ENCODE measurements at places on chromosomes 7 and 10.

DNA sequence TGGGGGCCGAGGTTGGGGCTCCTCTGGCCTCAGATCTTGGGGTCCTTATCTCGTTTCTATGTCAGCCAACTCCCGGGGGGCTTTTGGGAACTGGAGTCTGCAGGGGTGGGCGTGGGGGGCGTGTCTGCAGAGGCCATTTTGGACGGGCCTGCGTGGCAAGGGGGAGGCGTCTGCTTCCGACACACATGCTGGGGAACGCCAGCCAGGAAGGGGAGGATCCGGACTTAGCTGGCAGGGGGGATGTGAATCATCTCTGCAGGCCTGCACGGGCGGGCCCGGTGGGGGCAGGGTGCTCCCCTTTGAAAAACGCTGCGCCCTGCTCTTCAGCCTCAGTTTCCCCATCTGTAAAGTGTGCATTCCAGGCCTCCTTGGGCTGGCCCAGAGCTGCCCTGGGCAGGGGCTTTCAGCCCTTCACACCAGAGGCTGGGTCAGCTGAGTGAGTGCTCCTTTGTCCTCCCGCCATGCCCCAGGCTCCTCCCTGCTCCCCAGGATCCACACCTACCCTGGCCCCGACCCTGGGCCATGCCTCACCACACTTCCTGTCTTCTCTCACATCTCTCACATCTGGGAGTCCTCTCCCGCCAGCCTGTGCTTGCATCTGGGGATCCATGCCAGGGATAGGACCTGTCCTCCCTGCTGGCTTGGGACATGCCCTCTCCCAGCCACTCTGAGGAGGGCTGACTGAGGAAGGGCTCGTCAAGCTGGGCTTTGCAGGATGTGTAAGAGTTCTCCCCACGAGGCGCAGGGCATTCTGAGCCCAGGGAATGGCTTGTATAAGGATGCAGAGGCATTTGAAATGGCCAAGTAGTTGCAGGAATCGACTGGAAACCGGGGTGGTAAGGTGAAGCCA, 172.6 kb upstream of the TNRC18 start:
- DNase-seq = peak; percentile 61

- DNase-seq = no peak
These were observed 22.0 kb downstream of the WAC start for GRCh38 chr10:28554952-28555351.

GRCh38 chr7:133398506-133398905, 145.6 kb downstream of the EXOC4 start:
- DNase-seq = no peak

DNA sequence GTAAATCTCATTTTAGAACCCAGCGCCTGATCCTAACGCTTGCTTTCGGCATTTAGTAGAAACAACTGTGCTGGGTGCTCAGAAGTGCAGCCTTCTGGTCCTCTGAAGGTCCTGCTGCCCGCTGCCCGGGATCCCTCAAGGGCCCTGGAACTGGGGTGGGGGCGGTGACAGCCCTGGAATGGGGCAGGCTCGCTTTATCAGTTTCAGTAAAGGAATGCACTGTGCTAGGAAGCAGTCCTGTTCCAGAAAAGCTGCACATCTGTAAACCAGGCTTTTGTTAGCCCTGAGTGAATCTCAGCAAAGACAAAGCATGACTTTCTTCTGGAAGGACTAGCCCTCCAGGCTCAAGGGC, 254.6 kb downstream of the TNS3 start:
- no peak for DNase-seq

DNA sequence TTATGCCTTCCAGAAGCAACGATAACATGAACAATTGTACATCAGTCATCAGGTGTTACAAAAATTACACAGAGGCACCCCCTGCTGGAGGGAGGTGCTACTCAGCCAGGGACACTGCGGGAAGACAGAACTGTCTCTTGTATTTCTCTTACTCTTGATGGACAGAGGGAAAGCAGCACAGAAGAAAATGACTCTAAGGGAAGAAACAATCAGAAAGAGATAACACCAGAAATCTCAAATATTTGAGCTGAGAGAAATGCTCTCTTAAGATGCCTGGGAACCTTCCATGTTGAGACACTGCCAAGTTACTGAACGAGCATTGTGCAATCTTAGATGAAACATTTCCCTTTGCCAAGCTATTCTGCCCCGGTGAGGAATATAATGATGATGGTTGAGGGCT, 227.6 kb upstream of the NPSR1 start:
- DNase-seq = no peak

DNA sequence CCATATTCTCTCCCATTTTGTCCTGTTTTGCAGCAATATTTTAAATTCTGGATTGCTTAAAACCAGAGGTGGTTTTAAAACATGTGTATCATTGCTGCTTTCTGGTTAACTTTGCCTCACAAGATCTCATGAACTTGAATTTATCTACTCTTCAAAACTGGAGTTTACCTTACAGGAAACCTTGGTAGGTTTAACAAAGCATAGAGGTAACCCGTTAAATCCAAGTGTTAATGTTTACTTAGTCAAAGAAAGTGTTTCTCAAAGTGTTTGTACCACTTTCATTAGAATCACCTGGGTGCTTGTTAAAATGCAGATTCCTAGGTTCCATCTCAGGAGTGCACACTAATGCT, 44.0 kb upstream of the VDAC2 start:
- no peak for DNase-seq

DNA sequence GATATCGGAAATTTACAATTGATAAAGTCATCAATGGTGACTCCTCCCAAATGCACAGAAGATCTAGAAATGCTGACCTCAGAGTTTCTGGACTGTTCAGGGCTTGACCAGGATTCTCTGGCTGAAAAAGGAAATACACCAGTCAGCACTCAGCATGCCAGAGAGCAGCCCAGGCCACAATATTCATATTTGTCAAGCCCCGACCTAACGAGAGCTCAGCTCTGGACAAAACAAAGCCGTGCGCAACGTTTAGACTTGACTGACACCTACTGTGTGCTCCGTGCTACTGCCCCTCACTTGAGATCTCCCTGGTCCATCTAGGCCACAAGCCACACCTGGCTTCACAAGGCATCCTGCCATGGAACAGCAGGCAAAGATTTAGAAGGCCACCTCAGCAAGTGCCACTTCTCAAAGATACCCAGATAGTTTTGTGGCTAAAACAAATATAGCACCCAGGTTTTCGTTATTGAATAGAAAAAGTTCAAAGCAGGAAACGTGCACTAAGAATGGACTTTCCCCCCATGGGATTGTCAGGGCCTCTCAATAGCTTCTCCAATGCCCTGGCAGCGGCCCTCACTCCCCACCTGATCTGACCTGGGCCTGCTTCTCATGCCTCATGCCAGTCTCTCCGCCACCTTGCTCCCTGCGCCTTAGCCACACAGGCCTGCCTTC, 218.3 kb downstream of the FAM107B start:
- no peak for DNase-seq

GRCh38 chr7:2717293-2718261, 29.6 kb downstream of the AMZ1 start:
- DNase-seq = peak; percentile 58

- no peak for DNase-seq
These were observed at the start of gene BMPR1A for GRCh38 chr10:86756511-86757112. Gene BMPR1A, plus strand, starts transcription at chr10:86756619. Its CDS starts 119,400 bp downstream, at chr10:86876019.

- DNase-seq = no peak
These were observed 55.8 kb downstream of the RBM20 start for GRCh38 chr10:110699859-110700468.

DNA sequence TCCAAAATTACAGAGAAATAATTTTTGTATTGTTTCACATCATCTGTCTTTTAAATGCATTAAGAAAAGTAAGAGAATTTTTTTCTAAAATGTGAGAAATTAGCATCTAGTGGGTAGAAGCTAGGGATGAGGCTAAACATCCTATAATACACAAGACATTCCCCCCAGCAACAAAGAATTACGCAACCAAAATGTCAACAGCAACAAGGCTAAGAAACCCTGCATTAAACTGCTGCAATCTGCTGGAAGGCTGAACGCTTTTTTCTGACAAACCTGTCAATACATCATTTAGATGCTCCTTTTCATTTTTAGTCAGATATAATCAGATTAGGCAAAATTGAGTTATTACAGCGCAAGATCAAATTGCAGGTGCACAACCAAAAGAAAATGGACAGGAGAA, 162.2 kb downstream of the C1GALT1 start:
- DNase-seq = no peak

DNA sequence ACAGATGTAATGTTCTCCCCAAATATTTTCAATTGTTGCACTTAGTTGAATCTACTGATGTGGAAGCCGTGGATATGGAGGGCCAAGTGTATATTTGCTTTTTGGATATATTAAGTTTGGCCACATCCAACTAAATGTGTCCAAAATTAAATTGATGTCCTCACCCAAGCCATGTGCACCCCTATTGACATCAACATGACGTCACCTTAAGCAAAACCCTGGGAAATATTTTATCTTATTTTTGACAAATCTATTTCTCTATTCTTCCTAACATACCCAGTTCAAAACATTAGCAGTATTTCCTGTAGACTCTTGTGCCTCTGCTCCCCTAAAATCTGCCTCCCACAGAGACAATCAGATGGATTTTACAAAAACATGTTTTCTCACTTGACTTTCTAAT, 652.5 kb downstream of the PCDH15 start:
- DNase-seq = no peak

DNA sequence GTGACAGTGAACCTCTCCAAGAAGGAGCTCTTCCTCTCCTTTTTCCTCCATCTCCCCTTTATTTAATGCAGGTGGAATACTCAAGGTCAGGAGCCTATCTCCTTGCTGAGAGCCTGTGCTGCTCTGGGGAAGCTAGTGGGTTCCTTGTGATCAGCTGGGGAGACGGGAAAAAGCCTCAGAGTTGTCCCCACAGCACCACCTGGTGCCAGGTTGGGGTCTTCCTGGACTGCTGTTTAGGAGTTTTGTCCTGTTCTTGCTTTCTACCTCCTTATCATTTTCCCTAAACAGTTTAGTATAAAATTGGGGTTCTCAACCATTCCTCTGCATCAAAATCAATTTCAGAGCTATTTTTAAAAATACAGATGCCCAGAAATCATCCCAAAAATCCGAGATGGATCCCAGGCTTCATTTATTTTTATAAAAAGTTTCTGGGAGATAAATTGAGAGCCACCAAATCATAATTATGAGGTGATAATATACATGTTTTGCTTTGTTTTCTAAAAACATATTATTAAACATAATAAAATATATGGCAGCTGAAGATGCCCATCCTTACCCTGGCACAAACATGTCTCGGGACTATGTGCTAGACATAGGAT, 44.3 kb downstream of the MACC1 start:
- no peak for DNase-seq

DNA sequence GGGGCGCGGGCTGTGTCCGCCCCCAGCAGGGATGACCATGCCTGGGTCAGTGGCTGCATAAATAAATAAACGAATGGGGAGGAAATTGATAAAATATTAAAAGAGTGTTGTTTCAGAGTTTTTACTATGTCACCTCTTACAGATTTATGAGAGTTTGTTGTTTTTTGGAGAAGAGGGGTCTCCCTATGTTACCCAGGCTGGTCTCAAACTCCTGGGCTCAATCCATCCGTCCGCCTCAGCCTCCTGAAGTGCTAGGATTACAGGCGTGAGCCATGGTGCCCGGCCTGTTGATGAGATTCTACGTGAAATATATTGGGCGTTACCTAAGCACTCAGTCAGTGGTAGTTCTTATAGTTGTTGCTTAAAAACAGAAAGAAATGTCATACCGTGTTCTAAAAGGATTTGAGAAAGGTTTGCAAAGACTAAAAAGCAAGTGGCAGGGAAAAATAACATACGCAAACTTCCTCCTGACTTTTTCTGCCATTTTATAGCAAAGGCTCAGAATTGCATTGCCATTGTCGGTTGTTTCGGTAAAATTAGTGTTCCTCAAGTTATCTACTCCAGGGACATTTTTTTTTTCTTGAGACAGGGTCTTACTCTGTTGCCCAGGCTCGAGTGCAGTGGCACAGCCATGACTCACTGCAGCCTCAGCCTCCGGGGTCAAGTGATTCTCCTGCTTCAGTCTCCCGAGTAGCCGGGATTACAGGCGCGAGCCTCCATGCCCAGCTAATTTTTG, 39.5 kb upstream of the FOXK1 start:
- DNase-seq = no peak

DNA sequence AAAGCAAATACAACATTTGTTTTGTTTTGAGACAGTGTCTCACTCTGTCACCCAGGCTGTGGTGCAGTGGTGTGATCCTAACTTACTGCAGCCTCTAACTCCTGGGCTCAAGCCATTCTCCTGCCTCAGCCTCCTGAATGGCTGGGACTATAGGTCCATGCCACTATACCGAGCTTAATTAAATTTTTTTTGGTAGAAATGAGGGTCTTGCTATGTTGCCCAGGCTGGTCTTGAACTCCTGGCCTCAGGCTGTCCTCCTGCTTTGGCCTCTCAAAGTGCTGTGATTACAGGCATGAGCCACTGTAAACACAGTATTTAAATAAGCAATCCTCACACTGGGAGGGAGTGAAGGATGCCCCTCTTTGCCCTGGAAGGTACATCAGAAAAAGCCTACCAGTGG, 4.0 kb upstream of the CAMK2G start:
- no peak for DNase-seq

DNA sequence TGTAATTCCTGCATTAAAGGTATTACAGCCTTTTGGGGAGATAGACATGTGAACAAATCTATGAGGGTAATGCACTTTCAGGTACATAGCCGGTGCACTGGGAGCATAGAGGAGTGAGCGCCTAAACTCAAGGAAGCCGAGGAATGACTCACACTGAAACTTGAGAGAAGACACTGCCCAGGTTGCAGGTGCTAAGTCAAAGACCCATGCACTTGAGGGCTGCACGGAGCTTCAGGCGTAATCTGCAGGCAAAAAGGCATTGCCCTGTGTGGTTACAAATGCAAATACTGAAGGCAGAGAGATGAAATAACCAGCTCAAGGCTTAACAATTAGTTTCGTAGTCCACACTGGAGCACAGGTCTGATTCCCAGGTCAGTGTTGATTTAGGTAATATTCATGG, 51.0 kb upstream of the OSBPL3 start:
- no peak for DNase-seq

- DNase-seq = no peak
These were observed 1087.1 kb upstream of the LRRN3 start for GRCh38 chr7:110003827-110004226.

GRCh38 chr7:30080818-30081217, 52.6 kb downstream of the PLEKHA8 start:
- no peak for DNase-seq

DNA sequence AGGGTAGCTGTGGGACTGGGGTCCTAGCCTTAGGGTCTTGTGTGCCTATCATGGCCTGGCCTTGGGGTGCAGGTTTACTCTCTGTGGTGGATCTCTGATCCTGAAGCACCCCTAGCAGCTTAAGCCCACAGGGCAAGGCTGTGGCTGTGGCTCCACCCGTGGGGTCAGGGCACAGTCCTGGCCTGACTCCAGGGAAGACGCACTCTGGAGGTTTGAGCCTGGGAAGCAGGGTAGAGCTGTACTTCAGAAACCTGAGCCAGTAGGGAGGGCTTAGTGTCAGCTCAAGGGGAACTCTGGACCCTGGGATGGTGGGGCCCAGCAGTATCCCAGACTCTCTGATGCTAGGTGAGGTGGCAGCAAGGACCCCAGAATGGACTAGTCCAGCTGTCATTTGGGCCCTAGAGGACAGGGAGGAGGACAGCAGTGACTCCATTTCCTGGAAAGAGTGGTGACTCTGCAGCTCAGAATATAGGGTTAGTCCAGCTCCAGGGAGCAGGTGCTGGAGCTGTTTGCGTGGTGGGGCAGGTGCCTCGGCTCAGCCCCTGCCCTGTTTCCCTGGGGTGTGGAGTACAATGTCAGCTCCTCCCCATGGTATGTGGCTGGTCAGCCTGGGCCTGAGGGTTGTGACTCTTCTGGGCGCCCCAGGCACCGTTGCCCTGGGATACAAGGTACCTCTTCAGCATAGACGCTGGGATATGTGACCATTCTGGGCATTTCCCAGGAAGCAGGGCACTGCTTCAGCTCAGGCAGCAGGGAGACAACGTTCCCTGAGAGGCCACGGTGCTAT, 15.8 kb downstream of the GTPBP4 start:
- DNase-seq = no peak
